ENCODE measurements at places on chromosomes 2 and 18.

DNA sequence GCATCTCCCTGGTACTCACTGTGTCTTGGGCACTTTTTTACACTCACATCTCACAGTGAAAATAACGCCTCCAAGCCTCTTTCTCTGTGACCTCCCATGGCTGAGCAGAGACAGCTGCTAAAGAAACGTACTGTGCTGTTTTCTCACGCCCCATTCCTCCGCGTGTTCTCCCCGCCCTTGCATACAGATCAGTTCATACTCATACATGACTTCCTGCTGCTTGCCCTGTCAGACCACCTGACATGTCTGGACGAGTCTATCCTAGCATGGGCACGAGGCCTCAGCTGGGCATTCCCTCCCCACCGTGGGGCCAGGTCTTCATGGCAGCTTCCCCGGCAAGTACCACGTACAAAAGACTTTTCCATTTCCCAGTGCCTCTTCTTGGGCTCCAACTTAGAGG, 21.2 kb upstream of the IL1A start:
- DNase-seq: no peak

DNA sequence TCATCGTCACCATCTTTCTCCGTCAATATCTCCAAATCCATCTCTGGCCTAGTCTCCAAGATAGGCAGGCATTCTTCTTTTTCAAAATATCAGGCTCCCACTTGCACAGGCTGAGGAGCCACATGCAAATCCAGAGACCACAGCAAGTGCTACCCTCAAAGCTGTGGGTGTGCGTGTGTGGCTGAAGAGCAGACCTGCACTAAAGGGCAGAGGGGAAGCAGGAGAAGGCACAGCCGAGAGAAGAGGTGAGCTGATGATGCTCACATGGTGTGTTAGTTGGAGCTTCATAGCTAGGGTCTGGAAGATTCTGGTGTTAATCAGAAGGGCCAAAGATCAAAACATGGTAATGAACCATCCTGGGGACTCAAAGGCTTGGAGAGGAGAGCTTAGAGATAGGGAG, 3.8 kb downstream of the SPEG start:
- no peak for DNase-seq

- DNase-seq: no peak
These were observed 6.0 kb downstream of the IRS1 start for GRCh38 chr2:226793646-226794045.

GRCh38 chr2:134532537-134532936, 186.3 kb downstream of the TMEM163 start:
- DNase-seq: no peak

DNA sequence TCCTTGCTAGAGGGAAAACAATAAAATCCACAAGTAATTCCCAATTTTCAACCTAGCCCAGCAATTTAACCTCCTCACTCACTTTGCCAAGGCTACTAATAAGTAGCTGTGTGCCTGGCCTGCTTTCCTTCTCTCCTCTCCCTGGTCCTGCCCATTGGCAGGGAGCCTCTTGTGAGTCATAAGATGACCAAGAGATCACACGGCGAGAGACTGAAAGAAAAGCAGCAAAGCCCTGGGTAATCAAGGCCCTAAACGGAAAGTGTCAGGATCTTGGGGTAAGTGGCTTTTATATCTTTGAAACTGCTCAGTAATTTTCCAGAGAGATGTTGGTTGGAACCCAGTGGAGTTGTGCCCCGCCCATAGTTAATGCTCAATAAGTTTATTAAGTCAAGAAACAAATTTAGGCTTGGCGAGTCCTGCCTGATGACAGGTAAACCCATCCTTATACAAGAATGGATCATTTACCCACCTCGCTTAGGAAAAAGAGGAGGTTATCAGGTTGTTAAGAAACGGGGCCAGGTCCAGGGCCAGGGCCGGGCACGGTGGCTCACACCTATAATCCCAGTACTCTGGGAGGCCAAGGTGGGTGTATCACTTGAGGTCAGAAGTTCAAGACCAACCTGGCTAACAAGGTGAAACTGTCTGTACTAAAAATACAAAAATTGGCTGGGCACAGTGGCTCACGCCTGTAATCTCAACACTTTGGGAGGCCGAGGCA, 10.0 kb upstream of the ADAM17 start:
- DNase-seq: no peak

DNA sequence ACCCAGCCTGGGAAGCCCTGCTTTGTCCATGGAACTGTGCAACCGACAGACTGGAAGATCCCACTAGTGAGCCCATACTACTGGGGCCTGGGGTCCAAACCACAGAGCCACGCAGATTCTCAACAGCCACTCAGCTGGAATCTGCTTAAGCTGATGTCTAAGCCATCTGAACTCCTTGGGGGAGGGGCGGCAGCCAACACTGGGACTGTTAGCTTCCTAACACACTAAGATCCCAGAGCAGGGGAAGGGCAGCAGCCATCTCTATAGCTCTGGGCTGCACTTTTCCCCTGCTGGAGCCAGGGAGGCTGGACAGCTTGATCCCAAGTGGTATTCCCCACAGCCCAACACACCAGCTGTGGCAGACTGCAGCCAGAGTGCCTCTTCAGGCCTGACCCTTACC, 118.3 kb downstream of the RPRM start:
- no peak for DNase-seq

DNA sequence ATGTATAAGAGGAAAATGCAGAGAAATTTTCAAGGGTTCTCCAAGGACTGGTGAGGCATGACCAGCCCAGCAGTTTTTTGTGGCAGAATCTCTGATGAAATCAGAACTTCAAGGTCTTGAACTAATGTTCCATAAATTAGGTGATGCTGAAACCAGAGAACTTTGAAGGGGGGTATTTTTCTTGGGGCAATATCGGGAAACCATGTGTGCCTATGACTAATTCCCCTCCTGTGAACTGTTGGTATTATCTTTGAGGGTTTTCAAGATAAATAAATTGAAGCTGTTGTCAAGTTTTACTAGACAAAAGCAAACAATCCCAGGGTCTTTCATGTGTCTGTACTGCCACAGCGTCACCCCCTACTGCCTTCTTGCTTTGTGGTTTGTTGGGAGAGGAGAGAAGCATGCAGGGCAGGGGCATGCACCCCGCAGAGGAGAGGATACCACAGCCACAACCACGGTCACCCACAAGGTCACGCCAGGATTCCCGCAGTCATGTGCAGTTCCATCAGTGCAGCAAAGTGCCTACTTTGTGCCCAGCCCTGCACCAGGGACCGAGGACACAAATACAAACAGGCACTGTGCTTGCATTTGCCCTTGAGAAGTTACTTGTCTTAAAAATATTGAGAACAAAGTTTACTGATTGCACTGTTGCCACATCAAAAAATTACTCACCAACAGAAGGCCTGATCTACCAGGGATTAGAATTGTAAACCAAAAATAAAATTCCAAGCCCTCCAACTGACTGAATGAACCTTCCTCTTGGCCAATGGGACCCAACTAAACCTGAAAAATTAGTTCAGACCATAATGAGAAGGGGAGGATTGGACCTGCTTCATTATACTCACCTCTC, 413.3 kb upstream of the TRIB2 start:
- no peak for DNase-seq

Measured in activated naive CD8-positive, alpha-beta T cell treated with anti-CD3 and anti-CD28 coated beads for 36 hours (primary cell).